ENCODE measurements at places on chromosomes 1 and 21.

DNA sequence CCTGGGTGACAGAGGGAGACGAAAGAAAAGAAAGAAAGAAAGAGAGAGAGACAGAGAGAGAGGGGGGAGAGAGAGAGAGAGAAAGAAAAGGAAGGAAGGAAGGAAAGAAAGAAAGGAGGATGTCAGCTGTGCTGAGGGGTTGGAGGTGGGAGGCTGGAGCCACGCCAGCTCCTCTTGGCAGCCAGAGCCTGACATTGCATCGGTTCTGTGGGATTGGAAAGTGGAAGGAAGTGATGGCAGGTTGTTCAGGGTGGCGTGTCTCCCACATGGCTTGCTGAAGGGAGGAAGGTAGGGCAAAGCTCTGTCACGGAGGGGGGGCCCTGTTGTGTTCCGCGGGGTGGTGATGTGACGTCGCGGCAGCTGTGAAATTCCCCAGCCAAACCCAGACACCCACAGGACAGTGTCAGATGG is 30.7 kb downstream of the EIF2D start:
- no peak for DNase-seq

DNA sequence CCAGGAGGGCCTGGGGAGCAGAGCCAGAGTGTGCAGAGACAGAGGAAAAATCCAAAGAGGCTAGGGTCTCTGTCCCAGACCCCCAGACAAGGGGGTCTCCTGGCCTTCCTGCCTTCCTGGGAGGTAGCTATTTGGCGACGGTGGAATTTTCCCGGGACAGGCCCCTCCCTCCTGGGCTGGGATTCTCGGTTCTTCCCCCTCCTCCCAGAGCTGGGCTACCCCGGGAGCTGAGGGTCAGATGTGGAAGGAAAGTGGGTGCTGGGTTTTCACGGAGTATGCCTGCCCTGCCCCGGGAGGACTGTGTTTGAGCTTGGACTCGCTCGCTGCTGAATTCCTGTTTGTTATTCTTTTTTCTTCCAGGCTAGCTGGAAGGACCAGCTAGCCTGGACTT is 759 bp downstream of the AMPD2 start:
- no peak for DNase-seq

DNA sequence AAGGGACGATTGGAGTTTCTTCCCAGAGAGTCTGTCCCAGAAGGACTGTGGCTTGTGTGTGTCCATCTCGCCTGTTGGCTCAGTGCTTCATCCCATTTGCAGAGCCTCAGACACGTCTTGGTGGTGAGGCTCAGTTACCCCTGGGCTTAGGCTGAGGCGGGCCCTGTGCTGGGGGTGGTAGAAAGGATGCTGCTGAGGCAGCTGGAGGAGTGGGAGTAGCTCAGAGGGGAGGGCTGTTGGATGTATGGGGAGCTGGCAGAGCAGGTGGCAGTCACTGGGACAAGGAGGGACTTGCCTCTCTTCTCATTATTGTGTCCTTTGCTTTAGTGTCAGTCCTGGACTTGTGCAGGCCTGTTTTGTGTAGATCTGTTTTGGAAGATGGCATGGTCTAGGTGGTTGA is 7.3 kb upstream of the MIIP start:
- no peak for DNase-seq

DNA sequence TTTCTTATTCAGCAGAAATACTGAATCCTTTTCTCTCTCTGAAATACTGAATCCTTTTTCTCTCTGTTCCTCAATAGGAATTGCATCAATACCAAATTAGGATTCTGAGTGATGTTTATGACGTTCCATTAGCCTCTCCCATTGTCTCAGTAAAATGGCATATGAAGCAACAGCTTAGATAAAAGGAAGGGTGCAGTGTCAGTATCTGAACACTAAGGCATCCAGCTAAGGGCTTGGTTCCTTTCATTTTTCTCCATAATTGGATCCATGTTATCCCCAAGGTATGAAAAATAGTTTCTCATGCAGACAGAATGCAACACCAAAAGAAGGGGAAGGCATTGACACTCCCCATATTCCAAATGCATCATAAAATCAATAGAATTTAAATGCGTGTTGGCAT is 61.5 kb upstream of the RAVER2 start:
- no peak for DNase-seq

GRCh38 chr1:228315484-228315944 is 91.1 kb downstream of the TRIM11 start:
- DNase-seq = no peak

- DNase-seq = no peak
Measured at GRCh38 chr1:210415846-210416448, 87.2 kb downstream of the HHAT start.

DNA sequence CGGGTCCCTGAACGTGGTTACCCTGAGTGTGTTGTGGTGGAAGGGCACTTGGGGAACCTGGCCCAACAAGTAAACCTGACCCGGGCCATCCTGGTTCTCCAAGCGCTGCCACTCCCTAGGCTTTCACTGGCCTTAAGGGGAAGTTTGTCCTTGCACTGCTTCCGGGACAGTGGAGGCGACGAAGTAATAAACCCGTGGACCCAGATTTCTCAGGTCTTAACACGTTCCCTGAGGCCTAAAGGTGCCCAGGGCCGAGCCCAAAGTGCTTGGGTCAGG is 261 bp upstream of the CCDC24 start:
- no peak for DNase-seq

DNA sequence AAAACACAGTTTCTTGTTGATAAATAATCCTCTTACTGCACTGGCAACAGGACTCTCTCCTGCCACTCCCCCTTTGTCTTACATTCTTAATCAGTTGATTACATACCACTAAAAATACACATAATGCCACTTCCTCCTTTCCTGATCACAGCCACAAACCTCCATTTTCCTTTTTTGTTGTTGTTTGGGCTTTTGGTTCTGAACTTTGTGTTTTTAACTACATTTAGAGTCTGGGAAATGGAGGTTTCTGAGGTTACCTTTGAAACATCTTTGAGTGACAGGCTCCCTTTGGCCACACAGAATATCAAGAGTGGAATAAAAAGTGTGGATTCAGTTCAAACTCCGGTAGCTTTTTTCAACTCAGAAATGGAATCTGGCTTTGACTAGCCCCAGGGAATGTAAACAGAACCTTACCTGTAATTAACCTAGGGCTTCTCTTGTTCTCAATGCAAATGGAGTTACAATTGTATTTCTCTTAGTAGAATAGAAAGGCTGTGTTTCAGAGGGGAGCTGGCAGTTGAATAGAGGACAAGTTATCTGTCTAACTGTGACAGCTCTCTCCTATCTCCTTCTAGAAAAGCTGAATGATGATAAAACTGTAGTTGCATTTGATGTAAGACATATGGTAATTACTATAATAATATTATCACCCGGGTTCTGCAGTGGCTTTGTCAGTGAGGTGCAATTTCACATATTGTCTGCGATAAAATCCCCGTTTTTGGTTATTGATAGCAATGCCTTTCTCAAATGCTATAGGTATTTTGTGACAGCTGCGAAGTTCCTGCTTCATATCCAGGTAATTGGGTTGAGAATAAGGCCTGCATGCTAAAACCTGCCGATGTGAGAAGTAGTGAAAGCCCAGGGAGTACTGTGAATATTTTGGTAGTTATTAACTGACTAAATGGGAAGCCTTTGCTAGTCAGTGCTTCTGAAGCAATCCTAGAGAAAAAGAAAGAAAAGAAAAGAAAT is 66.9 kb downstream of the ST6GALNAC5 start:
- DNase-seq = no peak

GRCh38 chr1:41504114-41505035 is 19.9 kb upstream of the EDN2 start:
- no peak for DNase-seq

- no peak for DNase-seq
Measured at GRCh38 chr1:226656601-226657277, 82.3 kb downstream of the ITPKB start.

GRCh38 chr1:236044341-236044740 is 20.5 kb downstream of the NID1 start:
- no peak for DNase-seq

DNA sequence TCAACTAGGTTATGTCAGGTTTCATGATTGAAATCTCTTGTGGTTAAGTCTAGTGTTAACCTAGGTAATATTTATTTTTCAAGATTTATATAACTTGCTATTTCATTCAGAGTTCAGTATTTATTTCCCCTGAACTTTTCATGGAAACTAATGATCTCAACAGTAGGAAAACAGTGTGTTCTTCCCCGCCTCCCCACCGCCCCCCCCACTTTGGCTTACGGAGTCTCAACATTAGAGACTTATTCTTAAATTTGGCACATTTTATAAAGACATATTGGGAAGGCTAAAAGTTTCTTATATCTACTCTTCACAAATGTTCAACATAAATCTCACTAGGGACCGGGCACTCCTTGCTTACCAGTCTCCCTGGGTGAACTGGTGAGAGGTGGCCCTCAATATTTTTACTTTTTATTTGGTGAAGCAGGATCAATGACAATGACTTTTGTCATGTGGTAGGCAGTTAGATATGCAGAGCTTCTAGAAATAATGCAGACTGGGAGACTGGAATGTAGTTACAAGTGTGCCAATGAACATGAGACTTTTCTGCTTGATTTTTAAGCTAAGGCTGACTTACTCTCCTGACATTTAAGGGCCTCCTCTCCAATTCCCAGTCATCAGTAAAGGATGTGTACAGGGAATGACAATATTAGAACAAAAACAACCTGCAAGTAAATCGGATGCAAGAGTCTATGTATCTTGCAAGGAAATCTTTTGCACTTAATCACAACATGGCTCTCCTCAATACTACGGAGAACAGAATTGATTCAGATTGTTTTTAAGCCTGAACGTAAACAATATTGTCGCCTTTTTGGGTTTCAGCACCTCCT is 1.7 kb upstream of the MAN1A2 start:
- no peak for DNase-seq

GRCh38 chr1:219503604-219504003 is 109.3 kb downstream of the ZC3H11B start:
- DNase-seq = no peak

- no peak for DNase-seq
Measured at GRCh38 chr1:223835754-223836153, 10.0 kb downstream of the TP53BP2 start.

- DNase-seq = no peak
Measured at GRCh38 chr1:25765923-25766589, 33.9 kb upstream of the SELENON start.

DNA sequence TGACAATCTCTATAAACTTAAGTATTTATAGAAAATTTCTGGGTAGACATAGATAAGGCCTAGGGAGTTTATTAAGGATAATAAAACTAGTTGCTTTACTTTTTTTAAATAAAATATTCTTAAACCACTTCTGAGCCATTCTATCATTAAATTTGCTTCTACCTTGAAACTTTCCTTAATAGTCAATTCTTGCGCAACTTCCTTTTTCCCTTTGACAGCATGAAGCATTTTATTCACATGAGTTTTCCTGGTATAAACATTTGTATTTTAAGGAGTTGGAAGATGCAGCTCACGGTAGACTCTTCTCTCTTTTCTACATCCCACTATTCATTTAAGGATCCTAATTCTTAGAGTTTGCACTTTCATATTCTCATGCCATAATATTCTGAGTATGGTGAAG is 75.8 kb upstream of the DPH5 start:
- DNase-seq = no peak

GRCh38 chr1:98490099-98490498 is 171.4 kb upstream of the SNX7 start:
- no peak for DNase-seq

DNA sequence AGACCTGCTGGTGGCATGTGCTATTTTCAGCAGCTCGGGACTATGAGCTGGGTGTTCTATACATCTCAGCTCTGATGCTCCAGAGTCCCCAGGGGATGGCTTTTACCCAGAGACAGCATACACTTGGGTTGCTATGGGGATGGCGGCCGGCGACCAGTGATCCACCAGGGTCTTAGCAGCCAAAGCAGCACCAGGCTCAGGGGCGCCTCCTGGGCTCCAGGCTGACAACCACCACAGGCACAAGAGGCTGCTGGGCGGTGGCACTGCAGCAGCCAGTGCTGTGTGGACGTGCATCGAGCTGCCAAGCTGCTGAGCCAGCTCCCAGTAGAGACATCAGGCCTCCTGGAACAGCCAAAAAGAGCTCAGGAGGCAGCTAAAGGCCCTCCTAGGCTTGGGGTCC is 37.6 kb upstream of the CLSTN1 start:
- no peak for DNase-seq

DNA sequence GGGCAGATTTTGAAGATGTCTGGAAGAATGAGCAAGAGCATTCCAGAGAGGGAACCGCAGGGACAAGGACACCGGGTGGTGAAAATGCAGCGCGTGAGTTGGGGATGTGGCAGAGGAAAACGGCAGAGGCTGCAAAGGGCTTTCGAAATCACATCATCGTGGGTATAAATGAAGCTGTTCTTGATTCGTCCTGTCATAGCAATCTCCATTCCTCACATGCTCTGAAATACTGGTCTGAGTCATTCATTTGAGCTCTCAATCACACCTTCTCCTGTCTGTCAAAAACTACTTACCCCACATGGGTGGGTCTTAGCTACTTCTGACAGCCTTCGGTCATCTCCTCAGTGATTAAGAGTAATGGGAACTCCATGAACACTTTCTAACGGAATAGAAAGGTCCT is 81.5 kb downstream of the ERG start:
- no peak for DNase-seq

DNA sequence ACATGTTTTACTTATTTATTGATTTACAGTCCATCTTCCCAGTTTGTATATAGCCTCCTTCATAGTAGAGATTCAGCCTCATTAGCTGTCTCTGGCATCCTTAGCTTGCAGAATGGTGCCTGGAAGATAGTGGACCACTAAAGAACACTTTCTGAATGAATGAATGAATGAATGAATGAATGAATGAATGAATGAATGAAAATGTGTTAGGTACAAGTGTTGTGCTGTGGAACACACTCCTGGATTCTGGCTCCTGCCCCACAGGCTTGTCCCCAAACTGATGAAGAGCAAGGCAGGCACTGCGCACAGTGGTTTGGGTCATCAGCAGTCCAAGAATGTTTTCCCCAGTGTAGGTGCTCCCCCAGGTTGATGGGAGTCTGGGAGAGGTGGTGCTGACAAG is 159.4 kb downstream of the ST6GALNAC5 start:
- DNase-seq = no peak

- DNase-seq = no peak
Measured at GRCh38 chr1:247440001-247440620, 17.8 kb downstream of the OR2B11 start.

DNA sequence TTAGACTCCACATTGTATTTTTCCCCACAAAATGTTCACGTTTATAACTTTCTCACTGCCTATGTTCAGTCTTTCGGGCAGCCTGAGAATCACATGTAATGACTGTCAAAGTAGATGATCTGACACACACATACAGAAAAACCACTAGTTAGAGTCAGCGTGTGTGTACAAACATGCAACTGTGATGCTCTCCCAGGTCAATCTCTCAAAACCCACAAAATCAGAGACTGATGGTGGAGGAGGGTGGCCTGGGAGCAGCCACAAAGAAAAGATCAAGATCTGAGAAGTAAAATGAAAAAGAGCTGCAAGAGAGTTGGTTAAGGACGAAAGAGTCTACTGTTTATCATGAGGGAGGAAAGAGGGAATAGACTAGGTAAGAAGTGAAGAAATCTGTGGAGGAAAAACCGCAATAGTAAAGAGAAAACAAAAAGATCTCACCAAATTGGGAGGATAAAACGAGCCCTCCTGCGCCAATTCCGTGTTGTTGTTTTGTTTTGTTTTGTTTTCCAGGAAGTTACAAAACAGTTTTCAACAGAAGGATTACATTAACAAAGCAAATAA is 2.3 kb downstream of the EGLN1 start:
- DNase-seq = no peak

GRCh38 chr1:12754738-12755137 is 8.7 kb downstream of the CFAP107 start:
- DNase-seq = no peak

- no peak for DNase-seq
Measured at GRCh38 chr1:230265200-230266115, 160.7 kb downstream of the PGBD5 start.

- no peak for DNase-seq
Measured at GRCh38 chr1:201883786-201884185, 4.9 kb upstream of the SHISA4 start.
